Chondrocyte (in vitro differentiated cells): ENCODE measurements at places on chromosomes 7 and 10. TPM values are rescaled to one million over a fixed set of nuclear protein-coding genes. Genes with fewer than 3 reads are reported as not detected.

Gene EBF3
- total RNA-seq, result 2.2 TPM in 1 of 3 replicates, not detected in the others

Gene FAM13C
- total RNA-seq, result 4.9 to 5.9 TPM (median 5.1 TPM) in 3 replicates

Gene CNNM1
- total RNA-seq, result 0.20 to 0.36 TPM (median 0.21 TPM) in 3 replicates

Gene PEX1
- 9.9 to 17.0 TPM (median 11.6 TPM) in 3 replicates for total RNA-seq

Gene PALD1
- 2.4 to 4.1 TPM (median 4.0 TPM) in 3 replicates for total RNA-seq

Gene ATOH7
- not detected in 3 replicates for total RNA-seq

Gene NRG3
- total RNA-seq, result not detected in 3 replicates

Gene NRCAM
- 7.8 to 40.0 TPM (median 9.5 TPM) in 3 replicates for total RNA-seq

Gene HYAL4
- total RNA-seq, result not detected in 3 replicates

DNA sequence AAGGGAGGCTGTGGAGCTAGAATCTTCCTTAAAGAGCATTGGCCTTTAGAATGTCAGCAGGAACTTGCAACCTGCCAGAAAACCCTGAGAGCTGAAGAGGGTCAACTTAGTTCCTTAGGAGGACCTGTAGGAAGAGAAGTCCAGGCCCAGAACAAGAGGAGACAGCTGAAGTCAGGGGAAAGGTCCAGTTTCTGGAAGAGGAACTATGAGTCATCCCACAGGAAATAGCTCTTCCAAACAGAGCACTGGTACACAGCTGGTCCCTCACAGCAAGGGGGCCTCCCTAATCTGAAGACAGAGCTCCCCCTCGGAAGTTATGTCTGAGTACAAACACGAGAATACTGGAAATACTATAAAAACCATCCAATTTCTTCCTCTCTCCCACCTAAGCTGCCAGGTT, 98.9 kb downstream of the HERPUD2 start:
- H3K27ac ChIP-seq, result no peak overlapping the region
- DNase-seq, result no peak
- H3K4me1 ChIP-seq, result peaks cover 8% of the 10 kb centered on the region
- H3K27me3 ChIP-seq, result no peaks in the 10 kb centered on the region

GRCh38 chr7:23431702-23432199, 38.5 kb downstream of the IGF2BP3 start:
- H3K4me1 ChIP-seq, result peaks cover 62% of the 10 kb centered on the region
- DNase-seq, result no peak
- no peaks in the 10 kb centered on the region for H3K27me3 ChIP-seq
- H3K36me3 ChIP-seq, result no peaks in the 10 kb centered on the region
- no peak overlapping the region for H3K4me3 ChIP-seq

GRCh38 chr7:81865754-81866153, 95.9 kb upstream of the HGF start:
- DNase-seq, result no peak
- H3K27ac ChIP-seq, result no peak overlapping the region
- no peaks in the 10 kb centered on the region for H3K27me3 ChIP-seq
- no peak overlapping the region for H3K4me3 ChIP-seq

DNA sequence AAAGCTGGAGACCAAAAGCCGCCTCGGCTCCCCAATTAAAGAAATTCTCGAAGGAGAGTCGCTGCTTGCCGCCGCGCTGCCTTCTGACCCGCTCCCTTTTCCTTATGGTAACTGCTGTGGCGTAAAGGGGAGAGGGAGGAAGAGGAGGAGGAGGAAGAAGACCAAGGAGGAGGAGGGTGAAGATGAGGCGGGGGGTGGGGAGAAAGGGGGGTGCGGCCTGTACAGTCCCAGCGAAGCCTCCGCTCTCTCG, 388 bp downstream of the CNOT4 start:
- peaks cover 2% of the 10 kb centered on the region for H3K4me1 ChIP-seq
- no peak for DNase-seq
- no peaks in the 10 kb centered on the region for H3K27me3 ChIP-seq

DNA sequence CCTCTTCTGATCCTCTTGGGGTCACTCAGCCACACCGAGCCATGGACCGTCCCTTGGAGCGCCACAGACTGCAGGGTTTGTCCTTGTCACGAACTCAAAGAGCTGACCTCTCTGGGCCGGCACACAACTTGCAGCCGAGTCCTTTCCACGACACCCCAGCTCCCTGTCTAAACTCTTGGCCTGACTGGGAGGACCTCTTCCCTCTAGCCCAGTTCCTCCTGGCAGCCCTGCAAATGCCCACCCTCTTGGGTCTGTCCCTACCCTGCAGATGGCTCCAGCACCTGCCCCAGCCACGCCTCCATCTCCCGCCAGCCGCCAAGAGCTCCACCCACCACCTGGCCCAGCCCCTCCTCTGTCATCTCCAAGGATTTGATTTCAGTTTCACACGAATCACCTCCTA, 339.2 kb downstream of the DNAJB6 start:
- DNase-seq, result peak; percentile 81
- peaks cover 63% of the 10 kb centered on the region for H3K27me3 ChIP-seq
- H3K4me3 ChIP-seq, result no peak overlapping the region
- H3K27ac ChIP-seq, result no peak overlapping the region

- H3K4me1 ChIP-seq, result peaks cover 51% of the 10 kb centered on the region
- H3K27ac ChIP-seq, result no peak overlapping the region
- H3K36me3 ChIP-seq, result peaks cover 12% of the 10 kb centered on the region
- H3K27me3 ChIP-seq, result no peaks in the 10 kb centered on the region
- H3K4me3 ChIP-seq, result no peak overlapping the region
Measured at GRCh38 chr10:103892181-103892580, 25.8 kb downstream of the STN1 start.

DNA sequence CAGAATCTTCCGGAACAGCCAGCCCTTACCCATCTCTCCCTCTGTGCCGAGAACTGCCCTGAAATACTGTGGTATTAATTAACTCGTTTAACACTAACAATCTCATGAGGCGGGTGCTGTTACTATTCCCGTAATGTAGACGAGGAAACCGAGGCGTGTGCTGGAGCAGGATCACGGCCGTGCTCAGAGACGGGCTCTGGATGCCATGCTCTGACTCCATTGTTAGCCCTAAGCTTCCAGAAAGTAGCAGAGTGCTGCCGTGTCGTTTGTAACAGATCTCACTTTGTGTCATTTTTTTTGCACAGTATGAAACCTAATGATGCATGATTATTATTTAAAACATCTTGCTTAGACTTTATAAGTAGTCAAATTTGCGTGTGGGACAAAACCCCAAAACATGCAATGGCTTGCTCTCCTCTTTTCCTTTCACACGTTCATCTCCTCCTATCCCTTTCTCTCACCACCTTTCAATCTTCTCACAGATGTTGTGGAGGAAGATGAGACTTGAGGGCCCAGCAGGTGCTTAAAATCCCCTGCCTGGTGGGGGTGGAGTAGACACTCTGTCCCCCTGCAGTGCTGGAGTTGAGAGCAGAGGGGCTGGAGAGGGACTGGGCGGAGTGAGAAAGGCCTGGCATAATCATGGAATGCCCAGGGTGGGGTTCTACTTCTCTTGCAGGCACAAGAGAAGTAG, 482 bp upstream of the ACTR3C start:
- peaks cover 4% of the 10 kb centered on the region for H3K27me3 ChIP-seq
- H3K4me3 ChIP-seq, result peak overlapping the region; percentile 76
- peaks cover 12% of the 10 kb centered on the region for H3K4me1 ChIP-seq
- H3K27ac ChIP-seq, result peak overlapping the region; percentile 27

- peaks cover 6% of the 10 kb centered on the region for H3K36me3 ChIP-seq
- H3K4me3 ChIP-seq, result peak overlapping the region; percentile 46
- peaks cover 84% of the 10 kb centered on the region for H3K4me1 ChIP-seq
- H3K27ac ChIP-seq, result peak overlapping the region; percentile 94
- no peak for DNase-seq
Measured at GRCh38 chr7:5633161-5634106, 148.0 kb downstream of the RNF216 start.
